ENCODE measurements at places on chromosomes 13 and 19. TPM values are rescaled to one million over a fixed set of nuclear protein-coding genes. Genes with fewer than 3 reads are reported as not detected.

Gene ZNF135
- 0.46 TPM for total RNA-seq

Gene FGF14
- not detected for total RNA-seq

- DNase-seq, result no peak
Observed at GRCh38 chr19:4232614-4233281, 3.4 kb downstream of the EBI3 start.

GRCh38 chr13:113982296-113982661 lies 8.4 kb upstream of the C13orf46 start:
- no peak for DNase-seq

DNA sequence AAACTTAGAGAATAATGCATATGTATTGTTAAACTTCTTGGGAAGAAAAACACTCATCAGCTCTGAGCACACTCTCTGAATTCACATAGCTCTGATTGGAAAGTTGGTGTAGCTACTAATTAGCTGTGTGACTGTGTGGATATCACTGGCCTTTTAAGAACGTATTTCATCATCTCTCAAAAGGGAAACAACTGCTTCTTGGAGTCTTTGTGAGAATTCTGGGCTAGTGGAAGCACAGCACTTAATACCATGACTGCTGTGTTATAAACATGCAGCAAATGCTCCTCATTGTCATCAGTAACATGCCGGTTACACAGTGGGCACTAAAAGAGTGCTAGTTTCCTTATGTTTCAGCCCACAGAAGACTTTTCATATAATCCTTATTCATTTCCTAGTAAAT lies 220.9 kb upstream of the CSNK1A1L start:
- no peak for DNase-seq

DNA sequence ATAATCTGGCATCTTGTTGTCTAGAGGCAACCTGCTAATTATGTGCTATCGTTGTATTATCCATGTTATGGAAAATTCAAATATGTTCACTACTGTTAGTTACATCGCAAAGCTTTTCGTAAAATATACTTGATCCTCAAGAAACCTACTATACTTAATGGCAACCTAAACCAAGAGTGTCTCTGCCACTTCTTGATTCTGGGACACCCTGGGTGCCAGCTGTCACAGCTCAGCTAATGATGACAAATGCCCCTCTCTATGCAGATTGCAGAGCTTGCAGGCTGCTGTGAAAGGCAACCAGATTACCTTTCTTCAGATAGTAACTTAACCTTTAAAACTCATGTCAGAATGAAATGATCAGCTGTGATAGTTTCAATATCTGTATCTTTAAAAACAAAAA lies 8.9 kb upstream of the MAB21L1 start:
- no peak for DNase-seq

GRCh38 chr19:49744946-49745381 lies 18.1 kb downstream of the TSKS start:
- no peak for DNase-seq

- DNase-seq, result no peak
Observed at GRCh38 chr19:16915734-16916133, 26.9 kb downstream of the F2RL3 start.

Gene C19orf81
- total RNA-seq, result 0.63 TPM

Gene FXYD1
- 0.26 TPM for total RNA-seq

DNA sequence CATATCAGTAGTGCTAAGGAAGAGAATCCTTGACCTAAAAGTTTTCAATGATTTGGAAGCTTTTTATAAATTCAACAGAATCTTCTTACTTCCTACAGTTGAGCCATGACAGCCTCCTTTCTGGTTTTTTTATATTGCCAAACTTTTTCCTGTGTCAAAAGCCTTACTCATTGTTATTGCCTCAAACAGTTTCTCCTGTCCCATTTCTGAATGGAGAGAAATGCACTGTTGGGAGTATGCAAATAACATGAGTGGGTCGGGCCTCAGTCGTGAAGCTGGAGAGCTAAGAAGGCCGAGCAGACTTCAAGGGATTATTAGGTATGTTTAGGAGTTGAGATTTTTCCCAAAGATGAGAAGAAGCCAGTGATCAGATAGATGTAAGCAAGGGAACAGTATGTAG lies 766.4 kb upstream of the KLHL1 start:
- no peak for DNase-seq

GRCh38 chr13:94968040-94968756 lies 255.9 kb upstream of the SOX21 start:
- no peak for DNase-seq

GRCh38 chr19:55451965-55452748 lies 9.1 kb upstream of the SHISA7 start:
- no peak for DNase-seq

Gene FAM32A
- 109 TPM for total RNA-seq

Gene FFAR2
- not detected for total RNA-seq

DNA sequence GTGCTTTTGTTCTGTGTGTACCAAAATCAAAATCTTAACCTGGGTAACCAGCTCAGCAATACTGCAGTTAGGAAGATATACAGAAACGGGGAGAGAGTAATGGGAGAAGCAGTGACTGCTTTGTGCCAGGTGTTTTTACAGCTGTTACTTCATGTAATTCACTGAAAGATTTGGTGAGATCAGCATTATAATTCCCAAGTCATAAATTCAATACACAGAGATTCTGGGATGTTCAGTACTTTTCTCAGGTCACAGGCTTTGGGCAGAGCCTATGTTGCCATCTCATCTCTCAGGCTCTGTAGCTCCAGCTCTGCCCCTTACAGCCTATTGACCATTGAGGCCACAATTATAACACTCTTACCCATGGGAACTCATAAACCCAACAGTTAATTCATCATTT lies 138.5 kb downstream of the ZAR1L start:
- no peak for DNase-seq

Gene LGALS13
- total RNA-seq, result not detected

GRCh38 chr19:35718345-35719041 lies 690 bp downstream of the KMT2B start:
- no peak for DNase-seq

Gene PABPC3
- 0.11 TPM for total RNA-seq

Gene PEAK3
- not detected for total RNA-seq

GRCh38 chr13:33183431-33184111 lies 102.0 kb downstream of the STARD13 start:
- no peak for DNase-seq

Gene RXFP2
- not detected for total RNA-seq

DNA sequence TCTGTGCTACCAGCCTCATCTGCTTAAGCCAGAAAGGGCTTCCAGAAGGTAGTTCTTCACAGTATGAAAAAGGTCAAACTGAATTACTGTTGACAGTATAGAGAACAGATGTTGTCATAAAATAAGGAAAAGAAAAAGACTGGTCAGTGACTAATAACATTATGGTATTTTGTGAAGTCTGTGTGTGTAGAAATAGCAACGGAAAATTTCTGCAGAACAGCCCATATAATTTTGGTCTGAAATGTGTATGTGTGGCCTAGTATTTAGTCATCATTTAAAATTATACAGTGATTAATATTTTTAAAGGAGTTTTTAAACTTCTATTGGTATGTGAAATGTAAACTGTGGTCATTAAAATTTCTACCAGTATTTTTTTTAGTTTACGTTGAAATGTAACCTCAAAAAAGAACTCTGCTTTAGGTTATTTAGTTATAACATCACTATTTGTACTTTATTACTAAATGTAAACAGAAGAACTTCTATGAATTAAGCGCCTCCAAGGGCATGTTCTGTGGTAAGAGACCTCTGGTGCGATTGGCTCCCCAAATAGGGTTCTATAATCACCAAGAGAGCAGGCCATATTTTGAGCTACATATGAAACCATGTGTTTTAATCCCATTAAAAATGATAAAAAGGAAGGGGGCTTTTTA lies 3.3 kb upstream of the GPR183 start:
- DNase-seq, result no peak

GRCh38 chr19:47757617-47758442 lies 12.5 kb downstream of the NOP53 start:
- DNase-seq, result no peak

- no peak for DNase-seq
Observed at GRCh38 chr19:6362351-6362801, 1.0 kb downstream of the CLPP start.

- no peak for DNase-seq
Observed at GRCh38 chr13:23069566-23069965, 111.2 kb upstream of the SGCG start.

GRCh38 chr19:11451871-11452619 lies 16.6 kb downstream of the PRKCSH start:
- DNase-seq, result no peak

Gene KLK7
- total RNA-seq, result not detected

- DNase-seq, result no peak
Observed at GRCh38 chr13:79531542-79532254, 50.7 kb downstream of the NDFIP2 start.

Gene RYR1
- total RNA-seq, result 0.26 TPM

Gene KLK14
- not detected for total RNA-seq

DNA sequence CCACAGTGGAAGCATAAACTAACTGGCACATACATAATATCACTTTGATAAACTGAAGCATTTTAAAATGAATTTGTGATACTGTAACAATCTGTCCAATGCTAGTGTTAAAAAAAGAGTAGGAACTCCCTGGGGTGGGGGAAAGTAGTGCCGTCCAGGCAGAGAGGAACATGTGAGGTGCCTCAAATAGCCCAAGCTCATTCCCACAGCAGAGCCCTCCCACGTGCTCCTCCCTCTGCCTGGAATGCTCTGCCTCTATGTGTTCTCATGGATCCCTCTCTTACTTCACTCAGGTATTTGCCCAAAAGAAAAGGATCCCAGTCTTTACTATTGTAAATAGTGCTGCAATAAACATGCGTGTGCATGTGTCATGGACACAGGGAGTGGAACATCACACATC lies 188.1 kb downstream of the NHLRC3 start:
- DNase-seq, result no peak

DNA sequence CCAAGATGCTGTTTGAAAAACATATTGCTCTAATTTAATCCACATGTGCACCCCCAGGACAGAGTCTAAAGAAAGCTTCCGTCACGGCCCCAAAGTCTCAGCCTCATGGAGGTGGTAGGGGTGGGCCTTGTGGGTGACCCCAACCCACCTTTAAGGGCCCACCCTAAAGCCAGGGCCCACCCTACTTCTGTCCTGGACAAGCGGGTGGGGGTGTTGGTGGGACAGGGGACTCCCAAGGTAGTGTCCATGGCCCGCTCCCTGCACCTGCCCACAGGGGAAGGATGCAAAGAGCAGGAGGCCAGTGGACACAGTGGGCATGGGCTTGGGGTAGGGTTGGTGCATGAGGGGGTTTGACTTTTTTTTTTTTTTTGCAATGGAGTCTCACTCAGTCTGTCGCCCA lies 66.8 kb downstream of the KCTD15 start:
- no peak for DNase-seq

Gene PSG7
- not detected for total RNA-seq

DNA sequence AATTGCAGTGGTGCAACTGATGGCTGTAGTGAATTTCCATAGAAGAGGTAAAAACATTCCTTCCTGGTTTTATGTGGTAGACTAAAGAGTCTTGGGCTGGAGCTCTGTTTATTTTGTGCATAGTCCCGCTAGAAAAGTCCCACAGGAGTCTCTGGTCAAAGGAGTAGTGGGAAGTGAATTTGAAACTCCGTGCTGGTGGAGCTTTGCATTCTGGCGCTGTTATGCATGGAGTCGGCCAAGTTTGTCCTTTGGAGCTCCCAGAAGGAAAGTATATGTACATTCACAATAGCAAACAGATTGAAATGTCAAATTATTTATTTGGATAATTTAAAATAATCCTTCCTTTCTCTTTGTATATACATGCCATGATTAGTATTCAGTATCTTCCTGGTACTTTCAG lies 296.5 kb downstream of the LMO7 start:
- DNase-seq, result no peak

DNA sequence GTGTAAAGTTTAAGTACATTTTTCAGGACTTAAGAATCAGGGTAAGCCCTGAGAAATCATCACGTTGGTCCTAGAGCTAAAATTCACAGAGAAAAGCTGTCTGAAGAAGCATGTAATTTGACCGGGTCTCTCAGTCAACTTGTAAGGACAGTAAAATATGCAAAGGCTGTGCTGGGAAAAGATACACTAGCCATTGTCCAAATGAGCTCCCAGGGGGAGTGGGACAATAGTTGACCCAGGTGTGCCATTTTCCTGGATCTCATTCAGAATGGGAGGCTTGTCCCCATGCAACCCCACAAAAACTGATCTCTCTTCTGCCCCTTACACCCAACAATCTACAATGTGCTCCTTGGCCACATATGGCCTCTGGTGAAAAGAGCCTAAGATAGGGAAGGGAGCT lies 437.9 kb downstream of the KLF12 start:
- no peak for DNase-seq

- DNase-seq, result no peak
Observed at GRCh38 chr19:30781047-30781446, 408.9 kb downstream of the ZNF536 start.

Gene MEIOSIN
- total RNA-seq, result not detected

Gene ZNF471
- 1.8 TPM for total RNA-seq

GRCh38 chr13:85095418-85096272 lies 703.6 kb downstream of the SLITRK6 start:
- no peak for DNase-seq

DNA sequence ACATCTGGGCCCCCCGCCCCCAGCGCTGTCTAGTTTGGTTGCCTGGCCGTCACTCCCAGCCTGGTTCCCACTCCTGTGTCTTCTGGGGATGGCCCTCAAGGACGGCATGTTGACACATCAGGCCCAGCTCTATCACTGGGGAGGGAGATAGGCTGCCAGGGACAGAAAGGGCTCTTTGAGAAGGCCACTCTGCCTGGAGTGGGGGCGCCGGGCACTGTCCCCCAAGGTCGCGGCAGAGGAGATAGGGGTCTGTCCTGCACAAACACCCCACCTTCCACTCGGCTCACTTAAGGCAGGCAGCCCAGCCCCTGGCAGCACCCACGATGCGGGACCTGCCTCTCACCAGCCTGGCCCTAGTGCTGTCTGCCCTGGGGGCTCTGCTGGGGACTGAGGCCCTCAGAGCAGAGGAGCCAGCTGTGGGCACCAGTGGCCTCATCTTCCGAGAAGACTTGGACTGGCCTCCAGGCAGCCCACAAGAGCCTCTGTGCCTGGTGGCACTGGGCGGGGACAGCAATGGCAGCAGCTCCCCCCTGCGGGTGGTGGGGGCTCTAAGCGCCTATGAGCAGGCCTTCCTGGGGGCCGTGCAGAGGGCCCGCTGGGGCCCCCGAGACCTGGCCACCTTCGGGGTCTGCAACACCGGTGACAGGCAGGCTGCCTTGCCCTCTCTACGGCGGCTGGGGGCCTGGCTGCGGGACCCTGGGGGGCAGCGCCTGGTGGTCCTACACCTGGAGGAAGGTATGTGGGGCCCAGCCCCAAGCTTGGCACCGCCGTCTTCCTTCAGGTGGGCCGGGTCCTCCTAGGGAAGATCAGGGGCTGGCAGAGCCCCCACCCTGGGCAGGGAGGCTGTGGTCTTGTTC lies at the start of gene AMH:
Gene AMH (plus strand): TSS at position 314 of the 857 bp plus-strand sequence. CDS start 10 bp downstream, at position 324.
- no peak for DNase-seq

Gene CGB2
- total RNA-seq, result not detected

GRCh38 chr13:46578590-46578975 lies 25.6 kb downstream of the LRCH1 start:
- DNase-seq, result no peak

DNA sequence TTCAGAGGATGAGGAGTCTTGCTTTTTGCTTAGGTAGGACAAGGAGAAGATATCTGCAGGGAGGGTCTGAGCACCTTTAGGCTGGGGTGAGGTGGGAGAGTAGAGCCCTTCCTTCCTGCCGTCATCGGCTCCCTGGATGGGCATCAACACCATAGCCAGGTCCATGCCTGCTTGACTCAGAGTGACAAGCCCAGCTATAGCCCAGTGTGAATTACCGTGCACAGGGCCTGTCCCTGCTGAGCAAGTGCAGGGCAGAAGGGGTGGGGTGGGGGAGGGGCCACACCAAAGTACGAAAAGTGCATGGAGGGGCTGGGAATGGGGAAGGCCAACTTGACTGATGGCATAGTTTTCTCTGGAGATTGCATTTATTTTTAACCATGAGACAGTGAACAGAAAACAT lies 30.3 kb upstream of the RNF113B start:
- DNase-seq, result no peak

All from pulmonary artery endothelial cell (primary cell).